ENCODE measurements at places on chromosomes 16 and 17.

GRCh38 chr17:48505788-48506187 is 25.0 kb downstream of the HOXB1 start:
- no peak for DNase-seq

- DNase-seq, result no peak
These were observed 8.0 kb upstream of the TSPOAP1 start for GRCh38 chr17:58336456-58337209.

DNA sequence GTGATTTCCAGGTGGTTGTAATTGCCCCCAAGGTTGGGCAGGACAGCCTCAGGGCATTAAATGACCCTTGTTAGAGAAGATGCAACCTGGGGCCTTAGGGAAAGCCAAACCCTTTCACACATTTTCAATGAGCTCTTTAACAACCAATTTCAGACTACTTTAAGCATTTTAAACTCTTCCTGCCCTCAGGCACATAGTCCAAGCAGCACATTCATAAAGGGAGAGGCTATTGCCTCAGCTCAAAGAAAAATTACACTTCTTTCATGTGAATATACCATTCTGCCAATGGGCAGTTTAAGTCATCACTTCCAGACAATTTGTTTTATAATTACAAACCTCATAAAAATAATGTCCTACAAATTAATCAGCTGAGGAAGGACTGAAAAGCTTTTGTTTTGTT is 544.5 kb downstream of the NPIPA7 start:
- no peak for DNase-seq

GRCh38 chr16:11354407-11354732 is 9.1 kb downstream of the RMI2 start:
- no peak for DNase-seq
